ENCODE measurements at places on chromosomes 3 and 15.

GRCh38 chr3:143988306-143988705 lies 16.7 kb downstream of the DIPK2A start:
- no peak for DNase-seq

DNA sequence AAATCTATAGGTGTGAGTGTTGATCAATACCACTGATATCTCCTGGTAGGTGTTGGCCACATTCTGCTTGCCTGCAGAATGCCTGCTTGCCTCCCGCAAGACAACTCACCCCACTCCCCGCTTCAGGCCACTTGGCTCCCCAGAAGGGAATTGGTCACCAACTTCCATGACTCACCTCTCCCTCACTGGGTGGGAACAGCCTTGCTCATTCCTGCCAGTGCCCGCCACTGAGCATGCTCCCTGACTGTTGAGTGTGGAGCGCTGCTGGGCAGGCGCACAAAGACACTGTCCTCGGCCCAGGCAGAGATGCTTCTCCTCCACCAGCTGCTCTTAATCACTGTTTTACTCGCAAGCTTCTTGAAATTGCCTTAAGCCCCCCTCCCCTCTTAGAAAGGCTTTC lies 57.3 kb upstream of the PPP2R3A start:
- no peak for DNase-seq

- no peak for DNase-seq
Observed at GRCh38 chr3:42159706-42160472, 68.7 kb downstream of the TRAK1 start.

DNA sequence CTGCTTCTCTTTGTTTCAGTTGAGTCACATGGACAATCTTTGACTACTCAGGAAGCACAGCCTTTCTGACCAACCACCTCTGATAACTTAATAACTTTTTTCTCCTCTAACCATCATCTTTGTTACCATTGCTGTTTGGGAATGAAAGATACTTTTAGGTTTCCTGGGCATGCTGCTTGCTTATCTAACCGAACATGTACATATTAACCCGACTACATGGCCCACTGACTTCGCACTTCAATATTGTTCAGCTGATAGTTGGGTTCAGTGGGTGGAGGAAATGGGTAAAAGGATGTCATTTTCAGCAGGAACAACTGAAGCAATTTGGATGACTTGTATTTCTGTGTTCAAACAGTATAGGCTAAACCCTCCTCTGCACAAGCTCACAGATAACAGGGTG lies 214.3 kb downstream of the SQOR start:
- no peak for DNase-seq

DNA sequence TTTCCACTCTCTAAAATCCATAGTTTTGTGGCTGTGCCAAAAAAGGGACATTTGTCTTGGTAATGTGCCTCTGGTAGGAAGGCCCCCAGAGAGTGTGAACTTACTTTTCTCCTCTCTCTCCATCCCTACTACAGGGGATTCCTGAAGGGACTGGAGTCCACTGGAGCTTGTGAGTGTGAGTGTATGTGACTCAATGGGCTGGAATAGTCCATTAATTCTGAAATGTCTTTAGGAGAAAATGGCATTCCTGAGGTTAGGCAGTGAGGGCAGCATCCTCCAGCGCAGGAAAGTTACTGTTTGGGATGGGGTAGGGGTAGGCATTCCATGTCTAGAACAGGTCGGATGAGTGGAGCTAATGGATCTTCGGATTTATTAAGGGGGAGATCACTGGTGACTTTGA lies 59.8 kb upstream of the CACNA2D3 start:
- DNase-seq = no peak

DNA sequence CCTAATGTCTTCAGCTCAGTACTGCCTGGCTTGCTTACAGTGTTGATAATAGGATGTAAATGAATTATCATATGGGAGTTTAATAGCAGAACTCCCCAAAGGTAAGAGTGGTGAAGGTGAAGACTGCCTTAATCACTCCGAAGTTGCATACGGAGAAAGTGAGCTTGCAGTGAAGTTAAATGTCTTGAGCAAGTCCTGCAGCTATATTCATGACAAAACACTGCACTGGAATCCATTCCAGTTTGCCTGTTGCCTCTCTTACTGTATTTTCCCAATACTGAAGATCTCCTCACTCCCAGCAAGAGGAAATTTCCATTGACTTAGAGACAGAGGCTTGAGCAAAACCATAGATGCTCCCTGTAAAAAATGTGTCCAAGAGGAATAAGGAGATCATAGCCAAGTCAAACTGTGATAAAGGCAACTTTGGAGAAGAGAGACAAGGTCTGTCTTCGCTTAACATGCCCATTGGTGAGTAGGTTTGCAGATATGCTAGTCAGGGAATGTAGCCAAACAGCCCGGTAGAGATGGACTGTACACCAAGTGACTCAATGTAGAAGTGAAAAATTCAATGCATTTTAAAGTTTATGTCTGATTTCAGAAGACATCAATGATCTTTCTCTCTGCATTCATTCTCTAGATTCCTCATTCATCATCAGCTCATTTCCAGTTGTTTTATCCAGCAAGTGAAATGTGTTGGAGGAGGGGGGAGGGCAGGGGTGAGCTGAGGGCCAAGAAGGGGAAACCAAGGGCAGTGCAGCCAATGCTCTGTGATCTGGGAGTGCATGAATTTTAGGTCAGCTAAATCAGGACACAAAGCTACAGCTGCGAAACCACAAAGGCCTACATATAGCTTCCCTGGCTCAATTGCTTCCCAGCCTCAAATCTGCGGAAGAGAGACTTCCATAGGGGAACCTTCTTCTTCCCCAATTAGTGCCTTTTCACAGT lies 667.1 kb upstream of the NR2F2 start:
- no peak for DNase-seq

- peak; percentile 38 for DNase-seq
Observed at GRCh38 chr3:194572143-194572789, 61.0 kb downstream of the TMEM44 start.

DNA sequence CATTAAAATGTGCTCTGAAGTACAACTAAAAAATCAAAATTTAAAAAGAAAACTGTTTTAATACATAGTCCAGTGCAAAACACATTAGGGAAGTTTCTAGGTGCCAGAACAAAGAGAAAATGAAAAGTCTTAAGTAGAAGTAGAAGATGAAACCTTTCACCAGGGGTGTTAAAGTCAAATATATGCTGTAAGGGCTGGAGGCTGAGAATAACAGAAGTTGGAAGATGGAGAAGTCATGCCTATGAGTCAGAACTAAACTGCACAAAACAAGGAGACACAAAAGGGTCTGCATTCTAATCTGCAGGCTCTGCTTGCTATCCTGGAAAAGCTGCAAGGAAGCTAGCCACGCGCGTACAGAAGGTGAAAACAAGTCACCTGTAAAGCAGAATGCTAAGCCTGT lies 48.7 kb upstream of the CPB1 start:
- no peak for DNase-seq

DNA sequence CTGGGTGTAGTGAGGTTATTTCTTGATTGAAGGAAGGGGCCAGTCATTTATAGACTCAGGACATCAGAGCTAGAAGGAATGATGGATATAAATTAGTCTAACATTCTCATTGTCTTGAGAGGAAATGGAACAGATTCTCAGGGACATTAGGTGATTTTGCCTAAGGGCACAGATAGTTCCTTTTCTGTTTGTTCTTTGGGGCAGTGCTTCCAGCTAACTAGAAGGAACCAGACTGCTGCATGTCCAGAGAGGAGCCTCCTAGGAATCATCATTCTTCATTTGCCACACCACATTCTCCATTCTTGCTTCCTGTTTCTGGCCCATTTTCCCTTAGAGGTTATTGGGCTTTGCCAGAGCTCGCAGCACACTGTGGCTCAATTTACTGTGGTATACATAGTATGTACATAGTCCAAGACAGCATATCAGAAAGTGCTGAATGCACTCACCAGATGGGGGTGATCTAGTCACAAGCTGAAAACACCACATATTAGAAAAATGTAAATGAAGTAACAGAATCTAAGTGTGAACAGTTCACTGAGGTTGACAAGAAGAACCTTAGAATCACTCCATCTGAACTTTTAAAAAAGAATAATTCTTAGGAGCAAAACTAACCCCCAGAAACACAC lies 62.7 kb upstream of the MYZAP start:
- DNase-seq = no peak

- no peak for DNase-seq
Observed at GRCh38 chr15:77817434-77817833, 184.7 kb upstream of the LINGO1 start.

- DNase-seq = no peak
Observed at GRCh38 chr15:48003441-48003840, 117.3 kb upstream of the SLC24A5 start.

DNA sequence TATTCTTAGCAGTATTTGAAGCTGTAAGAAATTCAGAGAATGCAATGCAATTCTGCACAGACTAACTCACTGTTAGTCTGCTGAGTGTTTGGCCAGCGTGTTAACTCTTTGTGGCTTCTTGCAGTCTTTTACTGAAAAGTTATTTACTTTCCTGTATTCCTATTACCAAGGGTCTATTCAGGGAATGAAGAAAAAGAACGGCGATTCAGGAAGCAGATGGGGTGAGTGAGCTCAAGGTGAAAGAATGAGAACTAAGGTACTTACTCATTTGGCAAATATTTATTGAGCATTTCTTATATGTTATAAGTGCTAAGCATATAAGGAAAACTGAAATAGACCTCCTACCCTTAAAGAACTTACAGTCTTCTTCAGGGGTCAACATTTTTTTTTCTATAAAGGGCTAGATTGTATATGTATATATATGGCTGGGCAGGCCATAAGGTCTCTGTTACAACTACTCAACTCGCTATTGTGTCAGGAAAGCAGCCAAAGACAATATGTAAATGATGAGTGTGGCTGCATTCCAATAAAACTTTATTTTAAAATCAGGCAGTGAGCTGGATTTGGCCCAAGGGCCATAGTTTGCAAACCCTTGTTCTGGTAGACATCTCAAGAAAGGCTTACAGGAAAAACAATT lies 271.9 kb upstream of the GADL1 start:
- DNase-seq = no peak

DNA sequence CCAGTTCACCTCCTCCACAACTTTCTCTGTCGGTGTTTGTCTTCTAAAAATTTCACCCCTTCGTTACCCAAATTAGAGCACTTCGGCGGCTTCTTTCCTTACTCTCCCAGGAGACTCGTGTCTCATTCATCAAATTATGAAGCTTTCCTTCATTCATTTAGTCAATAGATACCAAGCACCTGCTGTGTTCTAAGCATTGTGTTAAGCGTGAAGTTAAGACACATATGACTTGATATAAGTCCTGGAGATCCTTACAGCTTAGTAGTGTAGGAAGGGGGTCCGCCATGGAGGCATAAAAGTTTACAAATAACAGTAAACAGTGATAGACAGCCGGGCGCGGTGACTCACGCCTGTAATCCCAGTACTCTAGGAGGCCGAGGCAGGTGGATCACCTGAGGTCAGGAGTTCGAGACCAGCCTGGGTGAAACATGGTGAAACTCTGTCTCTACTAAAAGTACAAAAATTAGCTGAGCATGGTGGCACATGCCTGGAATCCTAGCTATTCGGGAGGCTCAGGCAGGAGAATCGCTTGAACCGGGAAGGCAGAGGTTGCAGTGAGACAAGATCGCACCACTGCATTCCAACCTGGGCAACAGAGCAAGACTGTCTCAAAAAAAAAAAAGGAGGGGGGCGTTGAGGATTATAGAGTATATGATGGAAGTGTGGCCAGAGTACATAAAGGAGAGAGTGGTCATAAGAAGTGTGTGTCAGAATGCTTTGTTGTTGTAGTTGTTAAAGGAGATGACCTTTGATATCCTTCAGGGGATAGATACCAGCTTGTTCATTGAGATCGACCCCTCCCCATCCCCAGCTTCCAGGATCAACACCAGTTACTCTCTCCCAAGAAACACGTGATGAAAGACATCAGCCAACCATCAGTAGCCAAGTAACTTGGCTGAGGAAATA lies 744 bp upstream of the CCDC32 start:
- no peak for DNase-seq

DNA sequence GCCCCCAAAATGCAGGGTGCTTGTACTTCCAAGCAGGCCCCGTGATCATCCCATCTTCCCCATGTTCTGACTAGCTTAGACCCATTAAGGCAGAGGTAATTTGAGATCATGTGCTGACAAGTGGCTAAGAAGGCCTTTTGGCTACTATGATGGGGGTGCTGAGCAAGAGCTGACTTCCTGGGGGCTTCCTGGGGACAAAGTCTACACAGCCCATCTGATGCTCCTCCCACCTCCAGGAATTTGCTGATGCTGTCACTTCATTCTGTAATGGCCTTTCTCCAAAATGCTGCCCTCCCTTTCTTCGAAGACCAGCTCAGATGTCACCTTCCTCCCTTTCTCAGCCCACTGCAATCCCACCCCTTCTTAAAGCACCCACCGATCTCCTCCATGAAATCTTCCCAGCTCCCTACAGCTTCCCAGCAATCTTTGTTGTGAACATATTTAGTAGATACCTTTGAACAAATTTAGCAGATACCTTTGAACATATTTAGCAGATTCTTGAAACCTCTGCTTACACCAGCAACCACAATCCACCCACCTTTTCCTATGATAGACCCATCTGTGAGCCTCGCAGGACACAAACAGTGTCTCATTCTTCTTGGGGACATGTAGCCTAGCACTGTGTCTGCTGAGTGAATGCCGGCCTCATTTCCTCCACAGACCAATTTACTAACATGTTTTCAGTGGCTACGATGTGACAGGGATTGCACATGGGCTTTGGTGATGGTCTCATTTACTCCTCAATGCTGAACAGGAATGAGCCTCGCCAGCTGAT lies 223.3 kb downstream of the EPHB1 start:
- no peak for DNase-seq

- no peak for DNase-seq
Observed at GRCh38 chr15:89201465-89202005, 19.8 kb downstream of the RLBP1 start.

DNA sequence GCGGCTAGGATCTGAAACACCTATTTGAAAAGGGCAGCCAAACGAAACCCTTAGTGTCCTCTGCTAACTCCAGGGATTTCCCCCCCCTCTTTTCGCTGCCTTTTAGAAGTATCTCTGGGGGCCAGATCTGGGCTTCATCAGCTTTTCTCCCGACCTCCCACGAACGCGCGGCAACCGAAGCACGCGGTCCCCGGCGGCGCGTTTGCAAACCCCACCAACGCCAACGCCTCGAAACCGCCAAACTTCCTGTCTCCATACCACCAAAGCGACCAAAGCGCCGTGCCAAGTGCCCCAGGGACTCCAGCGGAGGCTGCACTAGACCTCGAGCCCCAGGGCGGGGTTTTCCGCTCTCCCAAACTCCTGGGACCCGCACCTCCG lies 155.8 kb upstream of the FRMD4B start:
- no peak for DNase-seq

- no peak for DNase-seq
Observed at GRCh38 chr15:43524254-43524845, 6.9 kb downstream of the MAP1A start.

Data from HuH-7.5 (cell line).